Suppressor macrophage treated with lipopolysaccharide for 4 hours (primary cell): ENCODE measurements at places on chromosomes 12 and 14.
A peak's percentile ranks its signal among the peaks of the same experiment; 100 is the strongest.

- peak; percentile 59 for DNase-seq
These were observed 171.3 kb downstream of the TTC7B start for GRCh38 chr14:90644882-90645281.

DNA sequence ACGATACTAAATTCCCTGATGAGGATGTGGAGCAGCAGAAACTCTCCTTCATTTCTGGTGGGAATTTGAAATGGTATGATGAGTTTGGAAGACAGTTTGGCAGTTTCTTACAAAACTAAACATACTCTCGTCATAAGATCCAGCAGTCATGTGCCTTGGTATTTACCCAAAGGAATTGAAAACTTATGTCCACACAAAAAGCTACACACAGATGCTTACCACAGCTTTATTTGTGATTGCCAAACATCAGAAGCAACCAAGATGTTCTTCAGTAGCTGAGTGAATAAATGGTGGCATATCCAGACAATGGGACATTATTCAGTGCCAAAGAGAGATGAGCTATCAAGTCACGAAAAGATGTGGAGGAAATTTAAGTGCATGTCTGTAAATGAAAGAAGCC lies 10.7 kb upstream of the APOLD1 start:
- DNase-seq, result no peak

DNA sequence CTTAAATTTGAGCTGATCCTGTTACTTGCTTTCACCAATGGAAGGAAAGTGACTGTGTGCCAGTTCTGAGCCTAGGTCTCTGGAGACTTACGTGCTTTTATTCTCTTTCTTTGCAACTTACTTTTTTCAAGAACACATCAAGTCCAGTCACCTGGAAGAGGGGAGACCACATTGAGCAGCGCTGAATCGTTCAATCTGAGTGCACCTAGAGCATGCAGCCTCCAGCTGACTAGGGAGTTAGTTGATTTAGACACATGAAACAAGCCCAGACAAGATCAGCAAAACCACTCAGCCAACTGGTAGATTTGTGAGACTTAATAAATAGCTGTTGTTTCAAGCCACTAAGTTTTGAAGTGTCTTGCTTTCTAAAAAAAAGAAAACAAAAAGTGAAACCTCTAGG lies 1014.8 kb upstream of the FBXO33 start:
- no peak for DNase-seq

DNA sequence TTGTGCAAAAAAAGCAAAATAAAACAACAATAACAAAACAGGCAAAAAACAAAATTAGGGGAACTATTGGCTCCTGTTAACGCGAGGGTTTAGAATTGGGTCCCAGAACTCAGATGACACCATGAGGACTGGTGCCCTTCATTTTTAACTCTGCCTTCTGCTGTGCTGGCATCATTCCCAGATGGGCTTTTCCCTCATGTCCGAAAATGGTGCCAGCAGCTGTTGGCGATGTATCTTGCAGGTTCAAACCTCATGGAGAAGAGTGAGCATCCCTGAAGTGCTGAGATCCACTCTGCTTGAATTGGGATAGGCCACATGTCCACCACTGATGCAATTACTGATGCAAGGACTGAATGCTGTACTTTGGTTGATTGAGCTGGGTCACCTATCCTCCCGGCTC lies 61.1 kb downstream of the MYRFL start:
- DNase-seq, result no peak

GRCh38 chr14:22506778-22507351 lies 82.2 kb downstream of the DAD1 start:
- no peak for DNase-seq

DNA sequence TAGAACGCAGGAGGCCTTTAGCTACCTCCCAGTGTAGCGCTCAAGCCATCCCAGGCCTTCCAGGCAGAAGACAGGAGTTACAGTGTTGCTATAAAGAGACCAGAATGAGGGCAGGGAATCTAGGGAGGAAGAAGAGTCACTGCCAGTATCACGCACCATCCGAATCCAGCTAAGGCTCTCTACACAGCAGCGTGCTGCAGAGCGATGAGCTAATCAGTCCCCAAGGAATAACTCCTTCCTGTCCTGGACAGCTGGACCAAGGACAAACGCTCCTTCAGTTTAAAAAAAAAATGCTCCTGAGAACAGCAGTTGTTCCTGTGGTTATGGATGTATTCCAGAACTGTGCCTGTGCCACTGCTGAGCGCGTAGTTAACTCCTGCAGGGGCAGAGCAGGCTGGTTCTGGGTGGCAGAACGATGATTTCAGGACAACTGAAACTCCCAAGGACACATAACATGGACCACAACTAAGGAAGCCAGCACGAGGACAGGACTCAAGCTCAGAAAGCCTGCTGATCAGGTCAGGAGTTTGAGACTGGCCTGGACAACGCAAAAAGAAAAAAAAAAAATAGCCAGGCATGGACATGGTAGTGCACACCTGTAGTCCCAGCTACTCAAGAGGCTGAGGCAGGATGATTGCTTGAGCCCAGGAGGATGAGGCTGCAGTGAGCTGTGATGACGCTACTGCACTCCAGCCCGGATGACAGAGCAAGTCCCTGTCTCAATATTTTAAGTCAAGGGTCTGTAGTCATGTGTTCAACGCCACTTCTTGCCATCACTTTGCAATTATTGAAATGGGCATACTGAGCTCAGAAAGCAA lies 2.6 kb downstream of the IFFO1 start:
- no peak for DNase-seq

GRCh38 chr14:32472512-32473463 lies 143.7 kb downstream of the AKAP6 start:
- DNase-seq, result no peak

- DNase-seq, result no peak
These were observed 14.3 kb downstream of the MAP3K12 start for GRCh38 chr12:53484686-53485575.

DNA sequence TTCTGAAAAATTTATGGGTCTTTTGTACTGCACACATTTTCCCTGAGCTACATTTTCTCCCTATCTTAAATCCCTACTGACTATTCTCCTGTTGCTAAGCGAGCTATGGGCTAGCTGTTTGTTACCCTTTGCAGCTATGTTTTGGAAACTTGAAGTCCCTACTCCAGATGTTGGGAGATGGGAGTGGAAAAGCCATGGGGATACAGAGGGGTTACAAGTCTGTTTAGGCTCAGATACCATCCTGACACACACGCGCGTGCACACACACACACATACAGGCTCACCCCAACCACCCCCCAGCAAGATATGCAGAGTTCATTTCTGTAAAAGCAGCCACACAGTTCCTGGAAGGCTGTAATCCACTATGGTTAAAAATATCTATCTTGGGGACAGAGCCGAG lies 15.8 kb downstream of the ATP5MC2 start:
- no peak for DNase-seq

- DNase-seq, result peak; percentile 83
These were observed 13.0 kb downstream of the ATG14 start for GRCh38 chr14:55398679-55399078.

- no peak for DNase-seq
These were observed 23.2 kb downstream of the LRRK2 start for GRCh38 chr12:40248034-40248433.

DNA sequence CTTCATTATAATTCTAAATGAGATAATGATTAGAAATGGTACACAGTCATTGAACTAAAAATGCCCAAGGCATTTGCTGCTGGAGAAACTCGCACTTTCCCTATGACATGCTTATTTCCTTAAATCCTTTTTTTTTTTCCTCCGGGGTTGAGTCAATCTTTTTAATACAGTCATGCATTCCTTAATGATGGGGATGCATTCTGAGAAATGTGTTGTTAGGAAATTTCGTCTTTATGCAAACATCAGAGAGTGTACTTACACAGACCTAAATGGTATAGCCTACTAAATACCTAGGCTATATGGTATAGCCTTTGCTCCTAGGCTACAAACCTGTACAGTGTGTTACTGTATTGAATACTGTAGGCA lies 29.8 kb upstream of the DACT1 start:
- DNase-seq, result no peak

GRCh38 chr14:99129998-99130397 lies 142.0 kb downstream of the BCL11B start:
- DNase-seq, result no peak

GRCh38 chr14:81831128-81831820 lies 297.6 kb upstream of the SEL1L start:
- DNase-seq, result no peak

- no peak for DNase-seq
These were observed 4.1 kb downstream of the TPH2 start for GRCh38 chr12:71942703-71943102.

DNA sequence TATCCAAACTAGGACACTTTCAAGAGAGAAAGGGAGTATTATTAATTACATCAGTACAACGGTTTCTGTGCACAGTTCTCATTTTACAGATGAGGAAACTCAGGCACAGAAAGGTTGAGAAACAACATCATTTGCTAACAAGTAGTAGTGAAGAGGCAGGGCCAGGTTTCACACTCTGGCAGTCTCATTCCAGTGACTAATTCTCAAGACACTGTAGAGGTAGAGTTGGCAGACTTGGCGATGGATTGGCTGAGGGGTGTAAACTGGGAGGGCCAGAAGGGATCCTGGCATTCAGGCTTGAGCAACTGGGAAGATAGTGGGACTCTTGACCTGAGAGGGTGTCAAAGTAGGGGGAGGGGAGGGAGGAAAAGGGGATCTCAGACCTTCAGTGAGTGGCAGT lies 73.8 kb upstream of the BDKRB2 start:
- no peak for DNase-seq

GRCh38 chr12:90327793-90328743 lies 619.4 kb upstream of the ATP2B1 start:
- no peak for DNase-seq

DNA sequence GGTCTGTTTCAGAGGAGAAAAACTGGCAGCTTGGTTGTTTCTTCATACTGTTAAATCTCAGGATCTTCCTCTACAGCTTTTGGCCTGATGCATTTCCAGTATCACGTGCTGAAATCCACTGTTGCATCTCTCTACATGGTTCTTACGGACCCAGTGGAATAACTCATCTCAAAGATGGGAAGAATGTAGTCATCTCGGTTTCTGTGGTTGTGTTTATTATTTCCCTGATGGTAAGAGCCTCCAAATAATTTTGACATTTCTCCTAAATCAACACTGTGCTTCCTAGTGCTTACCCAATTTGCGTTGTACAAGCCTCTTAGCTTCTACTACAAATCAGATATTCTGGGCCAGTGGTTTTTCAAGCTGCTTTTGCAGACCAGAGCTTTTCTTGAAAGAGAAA lies 812.8 kb downstream of the C12orf50 start:
- no peak for DNase-seq

DNA sequence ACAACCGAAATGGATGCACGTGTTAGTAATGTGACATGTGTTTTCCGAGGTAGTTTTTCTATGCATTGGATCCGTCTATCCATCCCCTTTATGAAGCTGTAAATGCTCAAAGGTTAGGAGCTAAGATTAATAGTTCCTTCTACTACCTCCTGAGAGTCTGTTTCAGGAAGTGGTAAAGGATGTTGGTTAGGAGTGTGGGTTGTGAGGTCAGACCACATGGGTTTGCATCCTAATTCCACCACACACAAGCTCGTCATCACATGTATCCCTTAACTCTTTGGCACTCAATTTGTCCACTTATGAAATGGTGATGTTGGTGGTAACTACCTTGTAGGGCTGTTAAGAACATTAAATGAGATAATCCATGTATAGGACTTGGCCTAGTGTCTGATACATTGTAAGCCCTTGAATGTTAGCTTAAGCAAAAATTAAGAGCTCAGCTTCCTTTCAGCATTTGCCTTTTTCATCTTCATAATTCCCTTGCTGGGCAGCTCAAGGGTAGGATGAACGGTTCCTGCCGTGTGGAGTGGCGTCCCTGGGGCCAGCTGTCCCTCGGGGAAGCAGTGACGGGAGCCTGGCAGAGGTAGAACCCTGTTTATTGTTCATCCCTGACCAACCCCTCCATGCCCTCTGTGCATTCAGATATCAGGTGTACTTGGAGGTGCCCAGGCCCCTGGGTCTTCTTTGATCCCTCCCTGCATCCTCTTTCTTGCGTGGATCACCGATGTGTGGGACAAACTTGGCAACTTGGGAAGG lies 52.3 kb downstream of the TSPAN9 start:
- DNase-seq, result peak; percentile 67

- DNase-seq, result no peak
These were observed 27.6 kb upstream of the FOXN3 start for GRCh38 chr14:89444516-89445125.

DNA sequence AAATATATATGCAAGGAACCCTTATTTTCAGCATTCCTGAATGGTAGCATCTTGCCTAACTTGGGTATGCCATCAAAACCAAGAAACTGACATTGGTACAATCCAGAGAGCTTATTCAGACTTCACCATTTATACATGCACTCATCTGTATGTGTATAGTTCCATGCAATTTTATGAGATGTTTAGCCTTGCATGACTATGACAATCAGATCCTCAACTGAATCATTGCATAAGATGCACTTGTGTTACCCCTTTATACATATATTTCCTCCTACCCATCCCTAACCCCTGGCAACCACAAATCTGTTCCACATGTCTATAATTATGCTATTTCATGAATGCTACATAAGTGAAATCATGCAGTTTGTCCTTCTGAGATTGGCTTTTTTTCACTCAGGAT lies 37.0 kb upstream of the PPFIBP1 start:
- DNase-seq, result no peak

GRCh38 chr12:67819902-67820301 lies 169.3 kb upstream of the IFNG-AS1 start:
- no peak for DNase-seq

DNA sequence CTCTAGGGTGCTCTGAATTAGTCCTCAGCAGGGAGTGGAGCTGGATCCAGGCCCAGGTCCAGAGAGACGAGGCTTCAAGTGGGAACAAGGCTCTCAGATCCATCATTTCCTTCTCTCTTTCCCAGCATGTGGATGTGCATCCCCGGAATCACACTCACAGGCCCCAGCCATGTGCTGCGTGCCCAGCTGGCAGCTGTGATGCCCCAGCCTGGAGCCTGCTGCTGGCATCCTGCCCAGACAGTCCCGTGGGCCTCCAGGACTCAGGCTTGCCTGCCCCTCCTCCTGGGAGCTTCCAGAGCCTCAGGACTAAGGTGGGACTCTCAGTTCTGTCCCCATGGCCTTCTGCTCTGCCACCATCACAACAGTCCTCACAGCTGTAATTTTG lies 6.2 kb upstream of the KRT84 start:
- DNase-seq, result no peak

DNA sequence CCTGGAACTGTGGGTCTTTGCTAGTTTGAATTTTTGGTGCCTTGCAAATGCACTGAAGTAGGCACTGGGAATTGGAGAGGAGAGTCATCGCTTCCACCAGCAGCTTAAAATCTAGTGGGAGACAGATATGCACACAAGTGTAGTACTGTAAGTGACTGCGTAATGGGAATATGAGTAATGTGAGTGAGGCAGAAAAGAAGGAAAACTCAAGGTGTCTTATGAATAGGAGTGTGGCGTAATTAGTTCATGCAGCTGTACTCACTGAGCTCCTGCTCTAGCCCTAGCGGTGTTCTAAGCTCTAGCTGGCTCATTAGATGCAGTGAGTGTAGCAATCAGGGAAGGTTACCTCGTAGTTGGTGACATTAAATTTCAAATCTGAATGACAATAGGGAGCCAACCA lies 2.8 kb downstream of the TCP11L2 start:
- DNase-seq, result no peak

DNA sequence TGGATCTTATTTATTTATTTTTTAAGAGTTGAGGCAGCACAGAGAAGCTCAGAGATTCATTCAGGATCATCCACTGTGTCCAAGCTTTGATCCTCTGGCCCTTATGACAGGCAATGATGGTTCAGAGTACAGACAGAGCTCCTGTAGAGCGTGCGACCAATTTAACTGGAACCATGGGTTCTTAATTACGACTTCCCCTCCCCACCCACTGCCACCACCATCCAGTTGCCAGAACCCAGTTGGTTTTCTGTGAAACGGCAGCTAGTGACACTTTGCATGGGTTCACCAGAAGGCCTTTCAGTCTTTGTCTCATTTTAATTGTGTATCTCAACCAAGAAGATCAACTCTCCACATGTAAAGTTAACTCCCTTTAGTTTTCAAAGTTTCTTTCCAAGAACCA lies 478.2 kb downstream of the ZFP36L1 start:
- DNase-seq, result no peak
